ENCODE measurements at places on chromosomes 11 and 22.

DNA sequence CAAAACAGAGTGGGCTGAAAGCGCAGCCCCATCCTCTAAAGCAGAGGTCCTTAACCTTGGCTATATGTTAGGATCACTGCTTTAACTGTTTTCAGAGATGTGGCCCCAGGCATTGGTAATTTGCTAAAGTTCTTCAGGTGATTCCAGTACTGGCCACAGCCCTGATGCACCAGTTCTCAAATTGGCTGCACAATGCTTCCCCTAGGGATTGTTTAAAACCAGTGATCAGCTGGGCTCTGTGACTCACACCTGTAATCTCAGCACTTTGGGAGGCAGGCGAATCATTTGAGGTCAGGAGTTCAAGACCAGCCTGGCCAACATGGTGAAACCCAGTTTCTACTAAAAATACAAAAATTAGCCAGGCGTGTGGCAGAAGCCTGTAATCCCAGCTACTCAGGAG is 8.4 kb upstream of the IRAG1 start:
- no peak for DNase-seq

- DNase-seq = peak; percentile 46
Measured at GRCh38 chr11:94400050-94400449, 1.2 kb downstream of the GPR83 start.

GRCh38 chr22:37636186-37636948 is 3.1 kb upstream of the SH3BP1 start:
- DNase-seq = no peak

GRCh38 chr11:113514856-113515255 is 39.7 kb upstream of the DRD2 start:
- no peak for DNase-seq

GRCh38 chr22:31970490-31971444 is 26.4 kb downstream of the YWHAH start:
- peak; percentile 93 for DNase-seq

DNA sequence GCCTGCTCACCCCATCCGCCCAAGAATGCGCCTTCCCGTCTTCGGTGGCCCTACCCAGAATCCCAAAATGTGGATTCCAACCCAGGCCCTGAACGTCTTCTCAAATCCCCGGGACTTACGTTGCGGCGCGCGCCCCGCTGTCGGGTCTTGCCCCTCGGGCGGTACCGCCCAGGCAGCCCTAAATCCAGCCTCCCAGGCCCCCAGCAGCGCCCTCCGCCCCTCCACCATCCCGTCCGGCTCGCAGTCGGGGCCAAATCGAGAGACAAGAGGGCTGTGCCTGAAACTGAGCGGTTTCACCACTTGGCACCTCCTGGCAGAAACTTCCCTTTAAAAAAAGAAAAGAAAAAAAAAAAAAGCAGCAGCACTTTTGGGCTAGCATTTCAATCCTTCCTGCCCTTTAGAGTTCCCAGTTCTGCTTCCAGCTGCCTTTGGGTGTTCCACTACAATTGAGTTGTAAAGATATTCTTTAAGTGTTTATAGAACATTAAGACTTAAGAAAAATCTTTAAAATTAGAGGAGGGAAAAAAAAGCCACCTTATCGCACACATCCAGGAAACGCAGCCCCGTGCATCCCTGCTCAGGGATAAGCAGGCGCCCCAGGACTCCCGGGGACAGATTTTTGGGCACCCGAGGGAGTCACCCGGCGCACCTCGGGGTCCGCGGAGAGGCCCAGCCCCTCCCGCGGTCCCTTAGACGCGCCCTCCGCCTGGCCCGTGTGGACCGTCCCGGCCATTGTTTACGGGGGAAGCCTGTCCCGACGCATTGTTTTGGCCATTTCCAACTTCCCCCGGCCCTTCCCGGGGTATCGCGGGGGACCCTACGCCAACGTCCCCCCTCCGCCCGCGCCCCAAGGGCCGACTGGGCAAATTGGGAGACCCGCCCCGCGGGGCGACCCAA is 57.6 kb downstream of the KCNJ4 start:
- peak; percentile 55 for DNase-seq

GRCh38 chr11:26286472-26287066 is 45.4 kb upstream of the ANO3 start:
- DNase-seq = peak; percentile 58

DNA sequence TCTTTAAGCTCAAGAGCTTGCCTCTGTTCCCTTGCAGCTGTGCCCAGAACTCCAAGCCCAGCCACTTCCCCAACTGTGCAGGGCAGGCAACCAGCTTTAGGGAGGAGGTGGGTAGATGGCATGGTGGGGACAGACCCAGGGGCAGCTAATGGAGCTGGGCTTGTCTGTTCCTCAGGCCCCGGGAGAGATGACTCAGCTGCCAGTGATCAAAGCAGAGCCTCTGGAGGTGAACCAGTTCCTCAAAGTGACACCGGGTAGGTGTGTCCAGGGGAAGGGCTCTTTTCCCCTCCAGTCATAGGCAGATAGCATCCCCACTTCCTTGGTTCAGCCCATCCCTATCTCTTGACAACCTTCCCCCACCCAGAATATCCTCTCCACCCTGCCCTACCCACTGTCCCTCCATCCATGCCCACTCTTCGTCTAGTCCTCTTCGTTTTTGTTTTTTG is 32.4 kb downstream of the CREB3L1 start:
- no peak for DNase-seq

DNA sequence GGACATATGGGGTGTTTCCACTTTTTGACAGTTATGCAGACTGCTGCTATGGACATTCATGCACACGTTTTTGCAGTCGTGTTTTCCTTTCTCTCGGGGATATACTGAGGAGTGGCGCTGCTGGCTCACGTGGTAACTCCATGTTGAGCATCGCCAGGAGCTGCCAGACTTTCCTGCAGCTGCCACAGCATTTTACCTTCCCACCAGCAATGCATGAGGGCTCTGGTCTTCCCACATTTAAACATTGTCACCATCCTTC is 95.4 kb downstream of the TBC1D22A start:
- DNase-seq = no peak

DNA sequence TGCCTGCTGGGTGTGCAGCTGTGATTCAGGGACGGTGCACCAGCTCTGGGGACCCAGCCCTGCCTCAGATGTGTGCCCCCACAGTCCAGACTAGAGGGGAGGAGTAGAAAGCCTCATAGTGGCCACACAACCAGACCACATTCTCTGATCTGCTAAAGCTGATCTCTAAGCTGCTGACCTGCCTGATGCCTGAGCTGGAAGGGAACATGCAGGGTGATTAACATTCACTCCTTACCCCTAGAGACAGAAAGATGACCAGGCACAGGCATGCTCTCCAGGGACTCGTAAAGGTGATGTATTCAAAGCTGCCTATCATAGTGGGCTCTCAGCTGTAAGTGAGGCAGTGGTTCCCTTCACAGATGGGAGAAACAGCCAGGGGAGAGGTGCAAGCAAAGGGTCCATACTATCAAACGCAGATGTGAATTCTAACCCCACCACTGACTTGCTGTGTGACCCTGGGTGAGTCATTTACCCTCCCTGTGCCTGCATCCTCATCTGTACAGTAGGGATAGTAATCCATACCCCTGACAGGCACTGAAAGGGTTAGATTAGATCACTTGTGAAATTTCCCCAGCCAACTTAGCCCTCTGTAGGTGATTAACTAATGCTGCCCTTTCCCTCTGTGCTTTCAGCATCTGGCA is 29.0 kb upstream of the LRRC32 start:
- no peak for DNase-seq

- DNase-seq = no peak
Measured at GRCh38 chr11:118476676-118477075, 40.4 kb downstream of the KMT2A start.

GRCh38 chr11:130202009-130202817 is 42.6 kb downstream of the ST14 start:
- no peak for DNase-seq

- no peak for DNase-seq
Measured at GRCh38 chr11:69344570-69345145, 50.7 kb downstream of the MYEOV start.

DNA sequence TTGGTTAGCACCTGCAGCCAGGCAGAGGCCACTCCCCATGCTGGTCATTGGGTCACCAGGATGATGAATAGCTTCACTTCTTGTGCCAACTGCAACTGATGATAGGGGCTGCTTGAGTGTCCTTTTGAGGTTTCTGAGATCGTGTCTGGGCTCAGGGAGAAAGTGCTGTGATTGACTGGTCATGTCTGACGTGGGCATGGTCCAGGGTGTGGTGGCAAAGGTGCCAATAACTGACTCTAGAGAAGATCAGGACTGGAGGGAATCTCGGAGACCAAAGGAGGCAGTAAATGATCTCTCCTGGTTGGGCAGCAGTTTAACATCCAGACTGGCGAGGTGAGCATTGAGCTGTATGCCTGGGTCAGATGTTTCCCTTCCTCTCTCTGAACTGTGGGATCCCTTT is 10.0 kb upstream of the SLC22A6 start:
- no peak for DNase-seq

DNA sequence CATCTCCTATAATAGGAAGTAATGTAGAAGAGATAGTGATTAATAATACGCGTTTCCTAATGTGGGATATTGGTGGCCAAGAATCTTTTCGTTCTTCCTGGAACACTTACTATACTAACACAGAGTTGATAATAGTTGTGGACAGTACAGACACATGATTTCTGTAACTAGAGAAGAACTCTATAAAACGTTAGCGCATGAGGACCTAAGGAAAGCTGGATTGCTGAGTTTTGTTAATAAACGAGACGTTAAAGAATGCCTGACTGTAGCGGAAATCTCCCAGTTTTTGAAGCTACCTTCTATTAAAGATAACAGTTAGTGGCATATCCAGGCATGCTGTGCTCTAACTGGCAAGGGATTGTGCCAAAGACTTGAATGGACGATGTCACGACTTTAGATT is 83.3 kb downstream of the GGT1 start:
- DNase-seq = no peak

- no peak for DNase-seq
Measured at GRCh38 chr11:94583866-94584500, 16.8 kb downstream of the PIWIL4 start.

DNA sequence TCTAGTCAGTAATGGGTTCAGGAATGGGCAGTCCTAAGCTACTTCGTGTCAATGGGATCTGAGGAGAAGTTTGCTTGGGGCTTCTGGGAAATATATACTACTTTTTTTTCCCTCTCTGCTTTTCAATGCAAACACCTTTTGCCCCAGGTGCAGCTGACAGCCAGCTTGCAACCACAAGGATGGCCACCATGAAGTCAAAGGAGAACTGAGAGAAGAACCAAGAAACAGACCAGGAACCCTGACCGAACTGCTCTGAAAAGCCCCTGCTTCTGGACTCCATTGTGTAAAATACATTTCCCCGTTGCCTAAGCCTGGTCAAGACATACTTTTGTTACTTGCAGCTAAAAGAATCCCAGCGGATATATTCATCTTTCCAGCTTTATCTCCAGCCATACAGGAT is 20.1 kb upstream of the CD44 start:
- no peak for DNase-seq
